ENCODE measurements at places on chromosomes 1 and 21.

- H3K4me3 ChIP-seq, result no peak overlapping the region
- no peaks in the 10 kb centered on the region for H3K27me3 ChIP-seq
- H3K4me1 ChIP-seq, result peaks cover 2% of the 10 kb centered on the region
- DNase-seq, result no peak
These were observed 160.3 kb upstream of the HP1BP3 start for GRCh38 chr1:20947409-20947808.

DNA sequence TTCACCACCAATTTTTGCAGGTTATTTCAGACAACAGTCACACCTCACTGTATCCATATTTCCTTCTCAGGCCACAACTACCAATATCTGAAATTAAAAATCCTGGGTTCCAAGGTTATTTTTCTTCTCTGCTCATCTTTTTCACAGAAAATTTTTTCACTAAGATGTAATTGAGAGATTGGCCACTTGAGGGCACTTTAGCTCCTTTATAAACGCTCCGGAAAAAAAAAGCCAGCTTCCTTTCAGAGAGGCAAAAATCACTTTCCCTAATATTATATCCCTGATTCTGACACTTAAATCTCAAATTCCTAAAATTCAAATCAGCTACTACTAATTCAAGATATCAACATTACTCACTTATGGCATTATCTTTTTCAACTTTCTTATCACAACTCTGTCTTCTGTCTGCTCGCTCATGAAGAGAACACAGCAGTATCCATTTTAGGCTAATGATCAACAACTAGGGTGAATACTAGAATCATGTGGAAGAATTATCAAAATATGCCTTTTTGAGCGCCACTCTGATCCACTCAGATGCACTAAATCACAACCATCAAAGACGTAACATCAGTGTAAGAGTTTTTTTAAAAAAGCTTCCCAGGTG, 101.4 kb upstream of the RGS1 start:
- DNase-seq, result peak; percentile 50
- H3K4me3 ChIP-seq, result no peak overlapping the region

DNA sequence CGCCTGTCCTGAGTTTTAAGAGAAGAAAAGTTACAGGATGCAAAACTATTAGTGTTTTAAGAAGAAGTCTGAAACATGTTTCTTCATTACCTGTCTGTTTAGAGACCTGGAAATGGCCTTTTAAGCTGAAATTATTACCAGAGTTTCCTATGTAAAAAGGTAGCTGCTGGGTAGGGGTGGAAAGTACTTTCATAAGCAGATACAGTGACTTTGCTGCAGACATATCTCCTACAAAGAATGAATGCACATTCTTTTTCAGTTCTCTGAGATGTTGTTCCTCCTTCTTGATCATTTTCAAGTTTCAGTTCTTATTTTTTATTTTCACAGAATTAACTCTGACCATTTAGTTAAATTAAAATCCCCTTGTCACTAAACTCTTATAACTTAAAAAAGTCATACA, 1329.6 kb downstream of the KCNT2 start:
- no peak overlapping the region for H3K4me3 ChIP-seq
- no peaks in the 10 kb centered on the region for H3K36me3 ChIP-seq
- no peaks in the 10 kb centered on the region for H3K4me1 ChIP-seq
- no peaks in the 10 kb centered on the region for H3K27me3 ChIP-seq
- DNase-seq, result no peak

GRCh38 chr1:215018555-215018954, 64.0 kb upstream of the KCNK2 start:
- H3K27me3 ChIP-seq, result no peaks in the 10 kb centered on the region
- no peaks in the 10 kb centered on the region for H3K36me3 ChIP-seq
- no peak overlapping the region for H3K27ac ChIP-seq
- no peak overlapping the region for H3K4me3 ChIP-seq
- no peaks in the 10 kb centered on the region for H3K4me1 ChIP-seq

DNA sequence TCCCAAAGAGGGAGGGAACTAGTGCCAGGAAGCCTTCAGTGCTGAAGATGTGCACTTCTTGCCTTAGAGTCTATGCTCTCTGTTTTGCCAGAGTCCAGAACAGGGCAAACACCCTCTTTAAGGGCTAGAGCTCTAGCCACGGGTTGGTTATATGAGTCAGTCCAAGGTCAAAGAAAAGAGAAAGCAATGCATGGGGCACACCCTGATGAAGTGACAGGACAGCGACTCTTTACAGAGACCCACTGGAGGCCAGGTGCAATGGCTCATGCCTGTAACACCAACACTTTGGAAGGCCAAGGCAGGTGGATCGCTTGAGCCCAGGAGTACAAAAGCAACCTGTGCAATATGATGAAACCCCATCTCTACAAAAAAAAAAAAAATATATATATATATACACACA, 86.1 kb downstream of the TGFBR3 start:
- peaks cover 14% of the 10 kb centered on the region for H3K4me1 ChIP-seq
- DNase-seq, result no peak
- peaks cover 70% of the 10 kb centered on the region for H3K36me3 ChIP-seq
- H3K27ac ChIP-seq, result no peak overlapping the region
- no peaks in the 10 kb centered on the region for H3K27me3 ChIP-seq

GRCh38 chr1:108113496-108113895, 86.6 kb downstream of the SLC25A24 start:
- no peak for DNase-seq
- H3K4me3 ChIP-seq, result no peak overlapping the region
- peaks cover 1% of the 10 kb centered on the region for H3K4me1 ChIP-seq
- peaks cover 22% of the 10 kb centered on the region for H3K27me3 ChIP-seq

GRCh38 chr1:222592171-222592570, 2.4 kb upstream of the TAF1A start:
- no peaks in the 10 kb centered on the region for H3K27me3 ChIP-seq
- DNase-seq, result no peak
- no peak overlapping the region for H3K4me3 ChIP-seq
- peaks cover 3% of the 10 kb centered on the region for H3K4me1 ChIP-seq

DNA sequence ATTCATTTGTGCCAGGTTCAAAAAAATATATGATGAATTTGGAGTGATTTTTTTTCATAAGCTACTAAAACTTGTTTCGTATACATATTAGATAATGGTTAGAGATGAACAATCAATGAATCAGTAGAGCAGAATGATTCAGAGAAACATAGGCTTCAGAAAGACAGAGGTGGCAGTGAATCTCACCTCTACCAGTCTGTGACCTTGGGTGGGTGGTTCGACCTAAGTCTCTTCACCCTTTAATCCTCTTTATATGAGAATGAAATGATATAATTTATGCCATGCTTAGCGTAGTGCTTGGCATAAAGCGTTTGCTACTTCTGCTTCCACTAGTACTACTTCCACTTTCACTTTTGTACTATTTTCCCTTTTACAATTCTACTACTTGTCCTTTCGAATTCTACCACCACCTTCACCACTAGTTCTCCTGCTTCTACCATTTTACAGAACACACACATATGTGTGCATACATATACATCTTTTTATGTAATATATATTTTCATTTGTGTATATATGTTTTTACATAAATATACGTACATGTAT, 45.1 kb downstream of the FYB2 start:
- H3K27ac ChIP-seq, result no peak overlapping the region
- DNase-seq, result no peak
- no peaks in the 10 kb centered on the region for H3K4me1 ChIP-seq
- H3K27me3 ChIP-seq, result no peaks in the 10 kb centered on the region
- H3K36me3 ChIP-seq, result no peaks in the 10 kb centered on the region

- H3K36me3 ChIP-seq, result no peaks in the 10 kb centered on the region
- H3K27ac ChIP-seq, result no peak overlapping the region
- H3K4me3 ChIP-seq, result no peak overlapping the region
- H3K4me1 ChIP-seq, result no peaks in the 10 kb centered on the region
- no peaks in the 10 kb centered on the region for H3K27me3 ChIP-seq
These were observed 633.7 kb downstream of the USP25 start for GRCh38 chr21:16363518-16363917.

- DNase-seq, result peak; percentile 87
- peak overlapping the region; percentile 65 for H3K4me3 ChIP-seq
- no peaks in the 10 kb centered on the region for H3K36me3 ChIP-seq
- H3K27me3 ChIP-seq, result no peaks in the 10 kb centered on the region
- peaks cover 7% of the 10 kb centered on the region for H3K4me1 ChIP-seq
These were observed 4.7 kb downstream of the SORT1 start for GRCh38 chr1:109392788-109393616.

- DNase-seq, result peak; percentile 81
- H3K4me3 ChIP-seq, result no peak overlapping the region
- H3K27ac ChIP-seq, result no peak overlapping the region
- H3K4me1 ChIP-seq, result no peaks in the 10 kb centered on the region
These were observed 205.0 kb downstream of the HMCN1 start for GRCh38 chr1:185939142-185939541.

GRCh38 chr1:21447311-21447710, 7.4 kb downstream of the NBPF3 start:
- H3K27ac ChIP-seq, result no peak overlapping the region
- H3K4me1 ChIP-seq, result peaks cover 2% of the 10 kb centered on the region
- DNase-seq, result peak; percentile 78
- H3K27me3 ChIP-seq, result no peaks in the 10 kb centered on the region
- no peak overlapping the region for H3K4me3 ChIP-seq
- peaks cover 15% of the 10 kb centered on the region for H3K36me3 ChIP-seq

GRCh38 chr1:233112186-233113008, 162.0 kb downstream of the NTPCR start:
- peak overlapping the region; percentile 99 for H3K27ac ChIP-seq
- no peaks in the 10 kb centered on the region for H3K27me3 ChIP-seq
- H3K4me1 ChIP-seq, result peaks cover 8% of the 10 kb centered on the region

DNA sequence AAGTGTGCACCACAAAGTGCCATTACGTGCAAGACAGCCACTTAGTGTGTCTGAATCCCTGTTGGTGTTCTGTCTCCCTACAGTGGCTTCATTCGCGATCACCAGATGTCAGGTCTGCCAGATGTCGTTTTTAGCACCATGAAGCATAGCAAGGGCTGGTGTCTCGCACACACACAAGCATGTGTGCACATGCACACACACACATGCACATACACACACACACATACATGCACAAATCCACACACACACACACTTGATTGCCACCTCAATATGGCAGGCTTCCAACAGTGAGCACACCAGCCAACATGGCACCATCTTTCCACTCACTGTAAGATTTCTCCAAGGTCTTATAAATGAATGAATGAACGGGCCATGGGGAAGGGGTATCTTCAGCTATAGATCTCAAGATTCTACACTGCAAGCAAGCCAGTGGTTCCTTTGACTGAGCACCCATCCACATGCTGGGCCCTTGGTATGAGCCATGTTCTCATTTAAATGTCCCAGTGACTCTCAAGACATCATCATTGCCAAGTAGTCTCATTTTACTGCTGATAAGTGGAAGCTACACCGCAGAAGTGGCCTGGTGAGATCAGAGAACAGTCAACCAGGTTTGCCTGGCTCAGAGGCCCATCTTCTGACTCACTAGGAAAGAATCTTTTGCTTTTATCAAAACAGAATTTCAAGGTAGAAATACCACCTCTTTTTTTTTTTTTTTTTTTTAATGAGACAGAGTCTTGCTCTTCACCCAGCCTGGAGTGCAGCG, 84.9 kb downstream of the SIM2 start:
- peaks cover 6% of the 10 kb centered on the region for H3K4me1 ChIP-seq
- no peaks in the 10 kb centered on the region for H3K36me3 ChIP-seq
- H3K27ac ChIP-seq, result no peak overlapping the region
- no peak overlapping the region for H3K4me3 ChIP-seq
- peak; percentile 18 for DNase-seq
- H3K27me3 ChIP-seq, result no peaks in the 10 kb centered on the region

DNA sequence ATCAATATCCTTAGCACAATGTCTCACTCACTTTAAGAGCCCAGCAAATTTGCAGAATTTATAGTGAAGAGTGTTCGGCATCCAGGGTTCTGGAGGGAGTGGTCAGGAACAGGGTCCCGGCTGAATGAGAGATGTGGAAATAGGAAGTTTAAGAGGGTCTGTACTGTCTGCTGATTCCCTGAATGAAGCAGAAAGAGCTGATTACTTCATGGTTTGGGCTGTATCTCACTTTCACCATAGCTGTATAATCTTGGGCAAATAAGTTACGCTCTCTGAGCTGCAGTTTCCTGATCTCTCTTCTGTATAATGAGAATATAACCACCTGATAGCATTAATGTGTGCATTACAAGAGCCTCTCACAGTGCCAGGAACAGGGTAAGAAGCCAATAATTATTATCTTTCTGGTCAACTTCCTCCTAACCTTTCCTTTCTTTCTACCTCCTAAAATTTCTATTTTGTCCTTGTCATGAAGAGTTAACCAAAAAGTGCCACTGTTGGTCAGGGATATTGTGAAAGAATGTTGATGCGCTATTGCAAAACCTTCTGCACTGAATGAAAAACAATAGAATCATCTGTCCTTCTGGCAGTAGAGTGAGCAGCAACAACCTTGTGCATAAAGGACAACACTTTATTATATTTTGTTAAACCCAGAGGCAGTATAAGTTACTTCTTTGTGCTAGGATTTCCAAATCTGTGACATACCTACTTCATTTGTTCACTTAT, 14.7 kb upstream of the PTGFR start:
- H3K4me1 ChIP-seq, result no peaks in the 10 kb centered on the region
- no peaks in the 10 kb centered on the region for H3K27me3 ChIP-seq
- DNase-seq, result no peak

GRCh38 chr1:75616436-75617433, 5.8 kb upstream of the SLC44A5 start:
- H3K27ac ChIP-seq, result no peak overlapping the region
- peaks cover 54% of the 10 kb centered on the region for H3K27me3 ChIP-seq
- no peaks in the 10 kb centered on the region for H3K36me3 ChIP-seq
- peak overlapping the region; percentile 64 for H3K4me3 ChIP-seq

DNA sequence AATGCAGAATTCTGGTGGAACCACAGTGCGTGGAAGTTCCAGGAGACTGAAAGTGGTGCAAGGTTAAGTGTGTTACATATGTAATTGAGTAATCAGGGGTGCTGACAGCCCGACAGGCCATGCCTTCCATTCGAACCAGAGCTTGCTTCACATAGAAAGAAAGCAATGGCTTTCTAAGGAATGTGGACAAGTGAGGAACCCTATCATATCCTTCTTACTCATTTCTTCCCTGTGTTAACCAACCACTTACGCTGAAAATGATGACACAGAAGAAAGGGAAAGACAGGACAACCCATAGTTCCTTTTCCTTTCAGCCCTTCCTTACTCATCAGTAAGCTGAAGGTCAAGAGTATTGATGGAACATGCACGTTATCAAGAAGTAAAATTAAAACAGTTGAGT, 48.1 kb upstream of the KCNA3 start:
- peaks cover 42% of the 10 kb centered on the region for H3K27me3 ChIP-seq
- H3K4me1 ChIP-seq, result no peaks in the 10 kb centered on the region
- no peak overlapping the region for H3K27ac ChIP-seq
- no peaks in the 10 kb centered on the region for H3K36me3 ChIP-seq
- no peak for DNase-seq

- no peak overlapping the region for H3K4me3 ChIP-seq
- H3K4me1 ChIP-seq, result peaks cover 3% of the 10 kb centered on the region
- H3K27ac ChIP-seq, result no peak overlapping the region
- H3K27me3 ChIP-seq, result peaks cover 66% of the 10 kb centered on the region
These were observed 24.1 kb downstream of the TNNT2 start for GRCh38 chr1:201353186-201353940.

GRCh38 chr1:175733722-175734121, 9.7 kb downstream of the TNR start:
- H3K4me3 ChIP-seq, result no peak overlapping the region
- H3K4me1 ChIP-seq, result no peaks in the 10 kb centered on the region
- H3K36me3 ChIP-seq, result no peaks in the 10 kb centered on the region
- no peak for DNase-seq
